ENCODE measurements at places on chromosomes 16 and 17. TPM values are rescaled to one million over a fixed set of nuclear protein-coding genes. Genes with fewer than 3 reads are reported as not detected.

The KRT13 gene
- not detected for total RNA-seq

GRCh38 chr17:78836420-78837021 lies 4.1 kb downstream of the USP36 start:
- H3K27me3 ChIP-seq: no peaks in the 10 kb centered on the region
- no peak overlapping the region for H3K27ac ChIP-seq
- DNase-seq: no peak
- peaks cover 30% of the 10 kb centered on the region for H3K4me1 ChIP-seq
- peaks cover 73% of the 10 kb centered on the region for H3K36me3 ChIP-seq

DNA sequence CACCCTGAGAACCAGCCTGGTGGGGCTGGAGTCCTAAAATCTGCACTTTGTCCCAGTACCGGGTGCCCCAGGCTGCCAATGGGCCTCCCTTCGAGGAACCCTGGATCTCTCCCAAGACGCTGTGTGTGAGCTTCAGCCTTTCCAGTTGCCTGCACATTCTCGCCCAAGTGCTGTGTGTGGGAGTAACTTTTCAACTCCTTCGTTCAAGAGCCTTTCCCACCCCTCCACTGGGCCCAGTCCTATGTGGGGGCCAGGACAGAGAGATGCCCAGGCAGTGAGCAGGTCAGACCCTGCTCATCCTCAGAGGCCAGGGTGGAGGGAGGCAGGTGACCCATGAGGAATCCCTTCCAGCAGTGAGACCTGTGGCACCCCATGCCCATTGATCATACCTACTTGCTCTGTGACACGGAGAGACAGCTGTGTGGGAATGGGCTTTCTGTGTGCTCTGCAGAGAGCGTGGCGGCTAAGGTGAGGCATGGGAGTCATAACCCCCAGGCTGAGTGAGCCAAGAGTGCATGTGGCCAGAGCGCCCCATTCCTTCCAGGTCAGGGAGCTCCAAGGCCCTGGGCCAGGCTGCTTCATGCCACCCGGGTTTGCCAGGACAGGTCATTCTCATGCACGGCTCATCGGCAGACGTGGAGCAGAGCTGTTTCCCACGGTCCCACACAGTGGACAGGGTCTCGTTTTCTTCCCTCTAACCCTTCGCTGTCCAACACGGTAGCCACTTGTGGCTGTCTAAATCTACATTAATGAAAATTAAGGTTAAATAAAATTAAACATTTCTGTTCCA lies 154.4 kb downstream of the CLEC16A start:
- H3K4me3 ChIP-seq: no peak overlapping the region
- no peak for DNase-seq
- peaks cover 41% of the 10 kb centered on the region for H3K4me1 ChIP-seq
- no peak overlapping the region for H3K27ac ChIP-seq

GRCh38 chr17:75704963-75705875 lies 16.0 kb upstream of the ITGB4 start:
- no peak overlapping the region for H3K27ac ChIP-seq
- H3K4me3 ChIP-seq: no peak overlapping the region
- no peaks in the 10 kb centered on the region for H3K4me1 ChIP-seq
- DNase-seq: no peak
- peaks cover 86% of the 10 kb centered on the region for H3K36me3 ChIP-seq

- H3K27me3 ChIP-seq: no peaks in the 10 kb centered on the region
- peak within 1 kb of the TSS; percentile 87 for H3K4me3 ChIP-seq
- peak; percentile 77 for DNase-seq
- peak within 1 kb of the TSS; percentile 89 for H3K27ac ChIP-seq
- H3K4me1 ChIP-seq: peaks cover 24% of the 10 kb centered on the region
Observed at GRCh38 chr16:1771188-1771863, at the start of gene NME3. Gene NME3 (minus strand): TSS chr16:1771543. CDS start chr16:1771534, 9 bp downstream.

DNA sequence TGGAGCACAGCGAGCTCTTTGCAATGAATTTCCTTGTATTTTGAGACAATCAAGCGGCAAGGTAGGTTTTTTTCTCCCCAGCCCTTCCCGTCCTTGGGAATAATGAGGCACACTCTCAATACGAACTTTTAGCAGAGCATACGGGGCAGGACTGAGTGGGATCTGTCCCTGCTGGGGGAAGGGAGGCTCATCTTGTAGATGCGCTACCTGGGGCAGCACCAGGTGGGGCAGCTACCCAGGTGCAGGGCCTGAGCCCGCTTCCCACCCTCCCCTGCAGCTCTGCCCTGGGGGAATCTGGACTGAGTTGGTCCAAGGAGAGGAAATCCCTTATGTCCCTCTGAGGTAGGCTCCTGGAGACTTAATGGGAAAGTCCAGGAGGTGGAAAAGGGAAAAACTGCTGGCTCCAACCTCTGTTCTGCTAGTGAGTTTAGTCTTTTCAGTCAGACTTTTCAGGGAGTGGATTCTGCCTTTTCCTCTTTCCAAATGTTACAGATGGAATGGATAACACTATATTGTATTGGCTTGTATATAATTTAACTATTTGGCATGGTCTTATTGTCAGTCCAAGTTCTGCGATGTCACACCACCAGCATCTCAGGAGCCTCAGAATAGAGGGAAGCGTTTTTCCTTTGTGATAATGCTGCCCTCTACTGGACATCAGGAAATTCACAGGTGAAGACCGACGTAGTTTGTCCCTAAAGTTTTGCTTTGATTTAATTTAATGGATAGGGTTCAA lies 9.6 kb upstream of the CES1 start:
- no peak for DNase-seq
- no peaks in the 10 kb centered on the region for H3K4me1 ChIP-seq
- H3K27me3 ChIP-seq: peaks cover 18% of the 10 kb centered on the region
- no peaks in the 10 kb centered on the region for H3K36me3 ChIP-seq
- H3K27ac ChIP-seq: no peak overlapping the region
- no peak overlapping the region for H3K4me3 ChIP-seq

GRCh38 chr17:67648032-67648905 lies 69.5 kb upstream of the NOL11 start:
- DNase-seq: no peak
- H3K27ac ChIP-seq: no peak overlapping the region
- H3K4me1 ChIP-seq: peaks cover 6% of the 10 kb centered on the region
- no peak overlapping the region for H3K4me3 ChIP-seq
- H3K36me3 ChIP-seq: peaks cover 2% of the 10 kb centered on the region
- no peaks in the 10 kb centered on the region for H3K27me3 ChIP-seq

DNA sequence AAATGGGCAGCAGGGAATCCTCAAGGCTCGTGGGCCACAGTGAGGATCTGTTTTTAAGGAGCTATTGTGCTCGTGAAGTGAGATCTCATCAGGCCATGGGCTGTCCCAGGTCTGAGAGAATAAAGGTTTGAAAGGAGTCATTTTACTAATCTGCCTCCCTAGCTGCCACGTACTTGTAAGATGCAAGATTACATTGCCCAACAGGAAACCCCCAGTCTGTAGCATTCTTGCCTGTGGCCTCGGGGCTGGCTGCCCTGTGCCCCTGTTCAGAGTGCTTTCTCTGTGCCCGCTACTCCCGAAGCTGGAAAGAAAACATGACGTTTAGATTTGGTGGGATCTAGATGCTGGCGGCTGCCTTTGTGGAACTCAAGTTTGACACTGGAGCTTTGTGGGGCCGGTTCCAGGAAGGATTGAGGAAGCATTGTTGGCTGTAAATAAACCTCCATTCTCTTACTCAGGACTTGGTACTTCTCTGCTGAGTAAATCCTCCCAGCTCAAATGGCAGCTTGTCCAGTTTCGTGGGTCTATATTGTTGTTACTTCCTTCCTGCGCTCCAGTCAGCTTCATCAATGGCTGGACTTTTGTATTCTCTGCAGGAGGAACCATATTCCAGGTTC lies 21.2 kb downstream of the SAP30BP start:
- H3K27me3 ChIP-seq: no peaks in the 10 kb centered on the region
- peak overlapping the region; percentile 92 for H3K27ac ChIP-seq
- peak overlapping the region; percentile 70 for H3K4me3 ChIP-seq
- H3K36me3 ChIP-seq: peaks cover 61% of the 10 kb centered on the region
- DNase-seq: no peak

DNA sequence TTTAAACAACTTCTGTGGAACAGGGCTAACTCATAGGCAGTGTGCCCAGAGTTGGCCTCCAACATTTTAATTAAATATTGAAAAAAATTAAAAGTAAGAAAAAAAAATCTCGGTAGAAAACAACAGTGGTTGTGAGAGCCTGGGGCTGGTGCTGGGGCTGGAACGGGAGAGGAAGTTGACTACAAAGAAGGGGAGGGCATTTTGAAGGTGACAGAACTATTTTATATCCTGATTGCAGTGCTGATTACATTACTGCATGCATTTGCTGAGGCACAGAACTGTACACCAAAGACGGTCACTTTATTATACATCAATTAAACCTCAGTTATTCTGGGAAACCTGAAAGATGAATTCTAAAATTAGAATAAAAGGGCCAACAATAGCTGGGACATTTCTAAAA lies 142.5 kb downstream of the PARN start:
- no peak overlapping the region for H3K4me3 ChIP-seq
- peaks cover 28% of the 10 kb centered on the region for H3K36me3 ChIP-seq
- H3K27ac ChIP-seq: no peak overlapping the region
- H3K4me1 ChIP-seq: peaks cover 11% of the 10 kb centered on the region
- no peak for DNase-seq
- no peaks in the 10 kb centered on the region for H3K27me3 ChIP-seq

DNA sequence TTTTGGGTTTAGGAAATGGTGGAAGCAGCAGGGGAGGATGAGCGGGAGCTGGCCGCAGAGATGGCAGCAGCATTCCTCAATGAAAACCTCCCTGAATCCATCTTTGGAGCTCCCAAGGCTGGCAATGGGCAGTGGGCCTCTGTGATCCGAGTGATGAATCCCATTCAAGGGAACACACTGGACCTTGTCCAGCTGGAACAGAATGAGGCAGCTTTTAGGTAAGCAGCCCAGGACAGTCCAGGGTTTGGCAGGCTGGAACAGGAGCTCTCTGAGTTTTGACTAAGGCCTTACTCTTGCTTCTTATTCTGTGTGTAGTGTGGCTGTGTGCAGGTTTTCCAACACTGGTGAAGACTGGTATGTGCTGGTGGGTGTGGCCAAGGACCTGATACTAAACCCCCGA lies 41.4 kb downstream of the SF3B3 start:
- no peaks in the 10 kb centered on the region for H3K4me1 ChIP-seq
- H3K27ac ChIP-seq: no peak overlapping the region
- H3K27me3 ChIP-seq: no peaks in the 10 kb centered on the region

The NOD2 gene
- 3.7 TPM for total RNA-seq

DNA sequence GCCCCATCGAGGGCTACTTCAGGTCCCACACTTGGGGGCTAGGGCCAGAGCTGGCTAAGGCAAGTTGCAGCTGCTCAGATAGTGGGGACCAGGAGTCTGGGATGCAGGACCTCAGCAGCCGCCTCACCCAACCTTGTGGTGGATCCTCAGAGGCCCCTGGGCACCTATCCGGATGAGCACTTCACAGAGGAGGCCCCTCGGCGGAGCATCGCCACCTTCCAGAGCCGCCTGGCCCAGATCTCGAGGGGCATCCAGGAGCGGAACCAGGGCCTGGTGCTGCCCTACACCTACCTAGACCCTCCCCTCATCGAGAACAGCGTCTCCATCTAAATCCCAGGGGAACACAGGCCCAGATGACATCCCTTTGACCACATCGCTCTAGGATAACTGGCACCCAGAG lies 9.4 kb downstream of the ALOX15B start:
- H3K36me3 ChIP-seq: no peaks in the 10 kb centered on the region
- H3K27ac ChIP-seq: no peak overlapping the region
- H3K4me1 ChIP-seq: no peaks in the 10 kb centered on the region
- H3K4me3 ChIP-seq: no peak overlapping the region

DNA sequence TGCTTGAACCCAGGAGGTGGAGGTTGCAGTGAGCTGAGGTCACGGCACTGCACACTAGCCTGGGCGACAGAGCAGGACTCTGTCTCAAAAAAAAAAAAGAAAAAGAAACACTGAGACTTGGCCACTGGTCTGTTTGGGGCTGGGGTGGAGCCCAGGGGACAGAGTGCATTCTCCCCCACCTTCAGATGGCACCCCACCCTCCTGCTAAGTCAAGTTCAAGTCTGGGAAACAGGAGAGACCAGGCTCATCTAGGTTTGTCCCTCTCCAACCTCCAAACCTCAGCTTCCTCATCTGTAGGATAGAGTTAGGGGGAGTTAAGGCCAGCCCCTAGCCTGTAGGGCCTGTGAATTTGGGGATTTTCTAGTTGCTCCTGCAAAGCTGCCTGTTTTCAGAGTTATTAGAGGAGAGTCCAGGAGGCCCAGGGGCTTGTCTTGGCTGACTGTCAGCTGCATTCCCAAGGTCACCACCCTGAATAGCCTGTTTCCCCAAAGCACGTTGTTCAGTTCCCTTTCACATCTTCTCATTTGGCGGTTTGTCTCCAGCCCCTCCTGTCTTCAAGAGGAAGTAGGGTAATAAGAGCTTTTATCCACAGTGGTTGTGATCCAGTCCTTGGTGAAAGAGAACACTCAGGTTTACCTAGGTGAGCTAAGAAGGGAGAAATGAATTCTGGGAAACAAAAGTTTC lies 2.2 kb downstream of the MT3 start:
- no peak for DNase-seq
- no peak overlapping the region for H3K27ac ChIP-seq
- H3K4me3 ChIP-seq: no peak overlapping the region
- H3K4me1 ChIP-seq: peaks cover 6% of the 10 kb centered on the region
- no peaks in the 10 kb centered on the region for H3K36me3 ChIP-seq

- no peak overlapping the region for H3K4me3 ChIP-seq
- no peaks in the 10 kb centered on the region for H3K27me3 ChIP-seq
- H3K36me3 ChIP-seq: no peaks in the 10 kb centered on the region
- H3K4me1 ChIP-seq: peaks cover 11% of the 10 kb centered on the region
- no peak overlapping the region for H3K27ac ChIP-seq
Observed at GRCh38 chr17:75908201-75908600, 3.5 kb upstream of the MRPL38 start.

DNA sequence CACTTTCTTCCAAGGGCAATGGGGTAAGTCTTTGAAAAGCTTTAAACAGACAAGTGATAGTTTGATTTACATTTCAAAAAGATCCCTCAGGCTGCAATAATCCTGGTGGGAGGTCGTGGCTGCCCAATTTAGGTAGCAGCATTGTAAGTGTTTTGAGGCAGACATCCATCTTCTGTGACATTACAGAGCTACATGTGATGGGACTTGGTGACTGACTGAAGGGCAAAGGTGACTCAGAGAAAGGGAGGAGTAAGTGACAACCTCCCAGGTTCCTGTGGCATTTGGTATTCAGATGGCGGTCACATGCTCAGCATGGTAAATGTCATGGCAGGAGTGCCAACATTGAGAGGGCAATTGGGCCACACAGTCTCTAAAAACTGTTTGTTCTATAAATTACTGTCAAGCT lies 26.5 kb downstream of the STAT3 start:
- H3K27me3 ChIP-seq: no peaks in the 10 kb centered on the region
- no peak overlapping the region for H3K27ac ChIP-seq
- H3K4me3 ChIP-seq: no peak overlapping the region
- H3K36me3 ChIP-seq: peaks cover 38% of the 10 kb centered on the region

DNA sequence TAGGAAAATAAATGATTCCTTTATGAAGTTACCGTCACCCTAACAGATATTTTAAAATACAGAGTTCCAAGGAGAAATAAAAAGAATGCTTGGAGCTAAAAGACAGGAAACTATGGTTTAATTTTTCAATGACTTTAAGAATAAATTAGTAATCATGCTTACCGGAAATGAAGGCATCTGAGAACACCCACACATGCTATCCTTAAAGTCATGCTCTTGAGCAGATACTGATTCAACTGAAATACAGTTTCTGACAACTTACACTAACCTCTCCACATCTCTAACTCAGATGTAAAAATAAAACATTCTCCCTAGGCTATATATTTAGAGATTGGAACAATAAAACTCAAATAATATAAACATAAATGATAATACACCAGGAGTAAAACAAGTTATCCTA lies 7.8 kb downstream of the PSMD12 start:
- no peak for DNase-seq
- H3K4me1 ChIP-seq: peaks cover 35% of the 10 kb centered on the region
- no peaks in the 10 kb centered on the region for H3K27me3 ChIP-seq

The OR1F1 gene
- not detected for total RNA-seq

- H3K36me3 ChIP-seq: no peaks in the 10 kb centered on the region
- no peak overlapping the region for H3K4me3 ChIP-seq
- H3K4me1 ChIP-seq: no peaks in the 10 kb centered on the region
- no peak for DNase-seq
- no peaks in the 10 kb centered on the region for H3K27me3 ChIP-seq
- no peak overlapping the region for H3K27ac ChIP-seq
Observed at GRCh38 chr16:56242740-56243139, 51.5 kb downstream of the GNAO1 start.
